ENCODE measurements at places on chromosomes 7 and 10.

- no peak for DNase-seq
Measured at GRCh38 chr10:76352300-76352699, 920.9 kb downstream of the LRMDA start.

DNA sequence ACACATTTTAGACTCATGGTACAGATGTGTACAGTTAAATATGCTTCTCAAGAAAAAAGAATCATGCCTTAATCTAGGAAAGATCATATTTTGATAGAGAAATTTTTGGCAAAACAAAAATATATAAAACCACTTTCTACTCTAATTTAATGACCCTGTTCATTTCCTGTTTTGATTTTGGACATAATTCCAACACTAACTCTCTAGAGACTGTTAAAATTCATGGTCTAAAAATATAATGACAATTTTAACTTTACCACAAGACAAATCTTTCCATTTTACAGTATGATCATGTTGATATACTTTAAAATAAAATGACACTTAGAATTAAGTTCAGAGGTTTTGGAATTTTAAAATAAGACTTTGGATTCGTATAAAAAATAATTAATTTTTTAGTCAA, 45.2 kb downstream of the PRKG1 start:
- no peak for DNase-seq

DNA sequence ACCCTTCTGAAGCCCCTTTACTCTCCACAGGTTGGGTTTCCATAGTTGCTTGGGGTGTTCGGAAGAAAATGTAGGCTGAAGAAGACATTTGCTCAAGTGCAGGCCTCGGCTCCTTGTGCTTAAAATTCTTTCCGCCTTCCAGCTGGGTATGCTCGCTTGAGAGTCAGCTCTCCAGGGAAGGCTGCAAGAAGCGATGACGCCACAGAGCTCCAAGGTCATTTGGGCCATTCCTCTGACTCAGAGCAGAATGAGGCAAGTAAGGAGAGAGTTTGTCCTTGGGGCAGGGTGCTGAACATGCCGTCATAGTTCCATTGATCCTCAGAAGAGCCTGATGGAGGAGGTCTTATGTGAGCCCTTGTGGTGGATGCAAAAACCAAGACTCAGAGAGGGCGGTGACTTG, 27.4 kb upstream of the HSPA12A start:
- DNase-seq, result no peak

DNA sequence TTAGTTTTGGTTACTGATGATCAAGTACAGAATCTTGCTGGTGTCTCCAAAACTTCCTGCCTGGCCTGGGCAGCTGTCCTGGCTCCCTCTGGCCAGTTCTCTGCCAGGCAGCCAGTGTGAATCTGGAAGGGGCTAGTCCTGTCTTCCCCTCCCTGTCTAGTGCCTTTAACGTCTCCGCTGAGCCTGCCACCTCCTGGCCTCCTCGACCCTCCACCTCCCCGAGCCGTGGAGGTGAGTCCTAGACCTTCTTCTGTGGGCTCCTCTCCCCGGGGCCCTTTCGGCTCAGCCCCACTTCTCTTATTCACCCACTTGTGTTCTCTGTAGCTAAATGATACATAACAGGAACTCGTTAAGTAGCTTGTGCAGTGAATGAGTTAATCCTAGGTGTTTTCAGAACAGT, 218.2 kb downstream of the MGMT start:
- DNase-seq, result no peak

DNA sequence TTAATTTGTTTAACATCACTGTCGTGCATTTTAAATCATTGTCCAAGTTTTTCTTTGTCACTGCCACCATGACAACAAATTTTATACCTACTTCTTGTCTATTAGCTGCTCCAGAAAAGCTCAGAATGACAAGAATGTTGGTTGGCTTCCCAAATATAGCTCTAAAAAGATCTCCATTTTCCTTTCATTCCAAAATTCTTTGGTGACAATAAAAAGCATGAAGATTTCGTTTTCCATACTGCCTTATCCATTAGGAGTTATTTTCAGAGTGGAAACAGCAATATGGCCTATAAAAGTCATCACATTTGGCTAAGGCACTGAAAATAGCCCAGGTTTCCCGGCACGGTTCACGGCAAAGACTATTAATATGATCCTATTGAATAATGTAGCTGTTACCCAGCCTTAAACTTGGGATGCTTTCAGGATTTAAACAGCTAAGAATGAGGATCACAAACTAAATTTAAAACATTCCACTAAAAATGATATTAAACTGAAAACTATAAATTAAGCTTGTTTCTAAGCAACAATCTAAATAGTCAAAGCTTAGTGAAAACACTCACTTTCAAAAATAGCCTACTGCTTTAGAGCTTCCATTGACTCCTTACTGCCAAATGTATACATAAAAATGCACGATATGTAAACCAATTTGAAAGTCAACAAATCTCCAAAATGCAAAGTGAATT, 2.7 kb downstream of the CTTNBP2 start:
- no peak for DNase-seq

- no peak for DNase-seq
Measured at GRCh38 chr7:47303014-47303694, 278.8 kb downstream of the TNS3 start.

GRCh38 chr10:104277785-104278184, 8.8 kb downstream of the GSTO2 start:
- DNase-seq, result no peak

- DNase-seq, result no peak
Measured at GRCh38 chr10:125190946-125191345, 30.6 kb upstream of the CTBP2 start.

DNA sequence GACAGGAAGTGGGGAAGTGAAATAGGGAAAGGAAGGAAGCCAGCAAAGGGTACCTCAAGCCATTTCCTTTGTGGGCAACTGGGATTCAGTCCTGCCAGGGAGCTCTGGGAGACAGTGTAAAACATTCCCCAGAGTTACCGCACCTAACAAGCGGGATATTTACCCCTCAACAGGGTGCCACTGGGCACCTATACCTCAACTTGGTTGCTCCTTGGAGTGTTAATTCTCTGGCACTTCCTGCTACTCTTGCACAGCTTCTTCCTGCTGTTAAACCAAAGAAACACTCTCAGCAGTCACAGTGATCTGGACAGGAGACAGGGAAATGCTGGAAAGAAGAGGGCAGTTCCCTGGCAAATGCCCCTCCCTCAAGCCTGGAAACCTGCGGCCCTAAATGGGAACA, 151.3 kb downstream of the REEP3 start:
- no peak for DNase-seq

DNA sequence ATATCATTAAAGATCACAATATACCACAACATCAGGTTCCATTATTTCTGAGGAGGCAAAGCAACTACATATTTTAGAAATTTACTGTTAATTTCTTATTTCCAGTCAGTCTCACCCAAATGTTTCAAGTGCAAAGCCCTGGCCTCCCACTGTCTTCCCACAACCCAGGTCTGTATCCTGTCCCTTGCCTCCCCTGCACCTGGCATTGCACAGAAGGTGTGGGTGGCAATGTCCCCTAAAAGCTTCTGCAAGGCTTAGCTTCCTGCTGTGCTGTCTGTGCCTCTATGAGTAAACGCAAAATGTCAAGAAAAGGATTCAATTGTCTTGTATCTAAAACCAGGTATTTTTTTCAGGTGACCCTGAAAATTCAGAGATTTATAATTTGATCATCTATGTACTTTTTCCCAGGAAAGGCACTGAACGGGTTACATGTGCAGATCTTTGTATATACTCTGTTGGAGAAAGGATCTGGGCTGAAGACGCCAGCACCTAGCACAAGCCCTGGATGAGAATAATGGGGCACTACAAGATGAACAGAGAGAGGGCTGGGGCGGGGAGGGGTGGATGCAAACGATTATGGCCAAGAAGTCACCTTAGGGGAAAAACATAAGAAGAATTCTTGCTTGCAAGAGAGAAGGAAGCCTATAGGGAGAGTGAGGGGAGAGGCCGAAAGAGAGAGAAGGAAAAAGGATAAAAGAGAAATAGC, 3.1 kb upstream of the ANTXRL start:
- no peak for DNase-seq

GRCh38 chr7:151592868-151593486, 73.3 kb upstream of the RHEB start:
- no peak for DNase-seq

DNA sequence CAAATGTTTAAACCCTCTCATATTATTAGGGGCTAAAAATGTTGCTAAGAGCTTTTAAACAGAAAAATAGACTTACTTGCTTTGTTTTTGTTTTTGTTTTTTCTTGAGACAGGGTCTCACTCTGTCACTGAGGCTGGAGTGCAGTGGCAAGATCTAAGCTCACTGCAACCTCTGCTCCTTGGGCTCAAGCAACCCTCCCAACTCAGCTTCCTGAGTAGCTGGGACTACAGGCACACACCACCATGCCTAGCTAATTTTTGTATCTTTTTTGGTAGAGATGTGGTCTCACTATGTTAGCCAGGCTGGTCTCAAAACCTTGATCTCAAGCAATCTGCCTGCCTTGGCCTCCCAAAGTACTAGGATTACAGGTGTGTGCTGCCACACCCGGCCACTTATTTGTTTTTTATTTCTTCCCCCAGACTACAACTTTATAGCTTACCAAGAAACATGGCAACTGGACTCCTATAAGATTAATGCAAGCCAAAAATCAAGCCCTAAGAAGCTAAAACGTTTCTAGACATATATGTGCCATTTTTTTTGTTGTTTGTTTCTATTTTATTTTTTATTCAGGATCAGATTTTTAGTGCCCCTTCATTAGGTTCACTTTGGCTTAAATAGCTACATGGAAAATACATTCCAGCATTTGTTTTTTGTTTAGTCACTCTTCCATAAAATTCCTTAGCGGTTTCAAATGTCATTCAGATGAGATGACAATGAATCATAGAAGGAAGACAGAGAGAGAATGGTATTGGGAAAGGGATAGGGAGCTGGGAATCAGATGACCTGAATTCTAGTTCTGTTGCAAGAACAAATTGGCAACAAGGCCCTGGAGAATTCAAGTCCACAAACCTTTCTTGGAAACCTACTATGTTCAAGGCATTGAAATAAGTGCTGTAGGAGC, 163.4 kb upstream of the MKLN1 start:
- no peak for DNase-seq

DNA sequence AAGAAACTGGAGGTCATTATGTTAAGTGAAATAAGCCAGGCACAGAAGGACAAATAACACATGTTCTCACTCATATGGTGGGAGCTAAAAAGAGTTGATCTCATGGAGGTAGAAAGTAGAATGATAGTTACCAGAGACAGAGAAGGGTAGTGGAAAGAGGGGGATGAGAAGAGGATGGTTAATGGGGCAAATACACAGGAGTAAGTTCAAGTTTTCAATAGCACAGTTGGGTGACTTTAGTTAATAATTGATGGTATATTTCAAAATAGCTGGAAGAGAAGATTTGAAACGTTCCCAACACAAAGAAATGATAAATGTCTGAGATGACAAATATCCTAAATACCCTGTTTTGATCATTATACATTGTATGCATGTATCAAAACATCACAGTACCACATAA, 261.8 kb downstream of the THSD7A start:
- DNase-seq, result no peak

GRCh38 chr7:148380596-148381419, 209.8 kb upstream of the C7orf33 start:
- no peak for DNase-seq

DNA sequence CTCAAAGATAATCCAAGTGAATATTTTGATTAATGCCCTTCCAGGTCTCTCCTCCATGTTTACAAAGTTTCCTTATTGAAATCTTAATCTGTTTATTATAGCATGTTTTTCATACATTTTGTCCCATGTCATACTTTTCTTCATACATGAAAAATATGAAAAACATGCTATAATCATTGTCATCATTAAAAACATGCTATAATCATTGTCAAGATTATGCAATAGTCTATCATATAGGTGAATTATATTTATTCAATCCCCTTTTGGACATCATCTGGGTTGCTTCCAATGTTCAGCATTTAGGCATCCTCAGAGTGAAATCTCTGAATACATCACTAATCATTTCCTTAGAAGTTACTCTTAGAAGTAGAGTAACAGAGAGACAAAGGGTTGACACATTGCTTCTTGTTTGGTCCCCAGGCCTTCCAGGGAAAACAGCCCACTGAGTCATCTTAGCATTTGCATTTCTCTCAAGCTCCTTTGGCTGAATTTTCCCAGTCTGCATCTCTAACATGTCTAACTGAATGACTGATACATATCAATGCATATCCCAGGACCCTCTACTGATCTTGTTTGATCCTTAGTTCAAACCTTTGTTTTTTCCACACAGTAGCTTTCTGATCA, 87.0 kb downstream of the SGMS1 start:
- no peak for DNase-seq

DNA sequence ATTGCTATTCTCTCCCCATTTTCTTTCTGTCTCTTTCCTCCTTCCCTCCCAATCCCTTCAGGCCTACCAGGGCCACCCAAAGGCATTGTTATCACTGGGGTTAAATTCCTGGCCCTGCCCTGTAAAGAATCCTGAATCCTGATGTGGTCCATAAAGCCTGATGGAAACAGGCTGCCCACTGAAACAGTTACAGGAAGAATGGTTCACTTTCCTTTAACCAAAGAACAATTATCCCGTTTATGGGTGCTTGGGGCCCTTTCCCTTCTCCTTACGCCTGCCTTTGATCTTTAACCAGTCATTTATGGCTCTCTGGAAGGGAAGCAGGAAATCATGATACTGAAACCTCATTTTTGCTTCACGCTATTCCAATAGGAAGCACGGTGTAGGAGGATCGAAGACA, 273.1 kb upstream of the NEBL start:
- DNase-seq, result no peak

- DNase-seq, result no peak
Measured at GRCh38 chr10:12531305-12532220, 182.2 kb downstream of the CAMK1D start.

DNA sequence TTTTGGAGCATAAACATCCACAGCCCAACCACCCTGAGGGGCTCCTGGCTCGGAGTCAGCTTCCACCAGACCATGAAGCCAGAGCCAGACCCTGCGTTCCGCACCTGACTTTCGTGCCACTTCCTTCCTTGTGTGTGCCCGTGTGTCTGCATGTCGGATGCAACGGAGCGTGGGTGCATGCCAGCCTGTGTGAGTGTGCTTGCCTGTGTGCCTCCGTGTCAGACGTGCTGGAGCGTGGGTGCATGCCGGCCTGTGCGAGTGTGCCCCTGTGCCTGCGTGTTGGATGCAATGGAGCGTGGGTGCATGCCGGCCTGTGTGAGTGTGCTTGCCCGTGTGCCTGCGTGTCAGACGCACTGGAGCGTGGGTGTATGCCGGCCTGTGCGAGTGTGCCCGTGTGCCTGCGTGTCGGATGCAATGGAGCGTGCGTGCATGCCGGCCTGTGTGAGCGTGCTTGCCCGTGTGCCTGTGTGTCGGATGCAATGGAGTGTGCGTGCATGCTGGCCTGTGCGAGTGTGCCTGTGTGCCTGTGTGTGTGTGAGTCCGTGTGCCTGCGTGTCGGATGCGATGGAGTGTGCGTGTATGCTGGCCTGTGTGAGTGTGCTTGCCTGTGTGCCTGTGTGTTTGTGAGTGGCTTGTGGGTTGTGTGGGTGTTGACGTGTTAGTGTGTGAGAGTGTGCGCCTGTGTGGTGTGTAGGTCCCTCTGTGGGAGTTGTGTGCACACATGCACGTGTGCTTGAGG, 28.1 kb upstream of the KNDC1 start:
- no peak for DNase-seq

- DNase-seq, result no peak
Measured at GRCh38 chr10:51028420-51028819, 45.9 kb upstream of the PRKG1 start.
